Stimulated activated CD4-positive, alpha-beta T cell treated with anti-CD3 and anti-CD28 coated beads, Interleukin-1b, Interleukin-23, amount 100 ng/mL, for 48 hours (primary cell): ENCODE measurements at places on chromosomes 6 and 20.

DNA sequence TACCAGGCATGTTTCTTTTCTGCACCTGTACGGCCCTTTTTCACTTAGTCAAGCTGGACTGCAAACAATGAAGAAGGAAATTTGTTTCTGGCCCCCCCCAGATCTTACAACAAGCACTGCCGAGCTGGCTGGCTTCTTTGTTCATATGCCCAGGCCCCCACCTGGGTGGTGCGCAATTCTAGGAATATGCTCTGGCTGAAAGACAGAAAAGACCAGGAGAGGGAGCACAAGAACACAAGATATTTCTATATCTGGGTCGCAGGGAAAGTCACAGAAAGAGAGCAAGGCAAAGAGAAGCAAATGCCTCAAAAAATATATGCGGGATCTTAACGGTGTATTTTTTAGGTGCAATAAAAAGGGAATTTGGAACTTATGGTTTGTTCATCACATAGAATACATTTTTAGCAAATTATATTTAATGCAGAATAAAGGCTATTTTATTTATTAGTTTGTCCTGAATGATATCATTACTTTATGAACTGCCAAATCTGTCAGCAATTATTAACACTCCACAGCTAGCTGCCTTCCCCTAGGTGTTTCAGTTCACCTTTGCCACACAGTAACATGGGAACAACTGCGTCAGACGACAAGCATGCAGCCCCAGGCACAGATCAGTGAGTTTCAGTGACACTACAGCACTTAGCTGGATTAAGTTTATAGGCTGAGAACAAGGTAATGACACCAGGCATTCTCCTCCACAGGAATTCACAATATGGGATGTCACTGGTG lies 76.5 kb downstream of the GJA10 start:
- no peak for DNase-seq

DNA sequence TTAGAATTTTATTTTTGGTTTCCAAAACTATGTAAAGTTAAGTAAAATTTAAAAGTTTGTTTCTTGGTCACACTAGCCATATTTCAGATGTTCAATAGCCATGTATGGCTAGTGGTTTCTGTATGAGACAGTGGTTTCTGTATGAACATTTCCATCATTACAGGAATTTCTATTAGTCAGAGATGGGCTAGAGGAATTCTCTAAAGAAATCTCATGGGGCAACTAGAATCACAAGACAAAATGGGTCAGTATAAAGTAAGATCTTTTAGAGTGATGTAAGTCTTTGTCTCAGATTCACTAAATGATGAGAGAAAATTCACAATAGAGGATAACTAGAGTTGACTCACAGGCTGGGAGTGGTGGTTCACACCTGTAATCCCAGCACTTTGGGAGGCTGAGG lies 149.0 kb downstream of the FUT9 start:
- no peak for DNase-seq

DNA sequence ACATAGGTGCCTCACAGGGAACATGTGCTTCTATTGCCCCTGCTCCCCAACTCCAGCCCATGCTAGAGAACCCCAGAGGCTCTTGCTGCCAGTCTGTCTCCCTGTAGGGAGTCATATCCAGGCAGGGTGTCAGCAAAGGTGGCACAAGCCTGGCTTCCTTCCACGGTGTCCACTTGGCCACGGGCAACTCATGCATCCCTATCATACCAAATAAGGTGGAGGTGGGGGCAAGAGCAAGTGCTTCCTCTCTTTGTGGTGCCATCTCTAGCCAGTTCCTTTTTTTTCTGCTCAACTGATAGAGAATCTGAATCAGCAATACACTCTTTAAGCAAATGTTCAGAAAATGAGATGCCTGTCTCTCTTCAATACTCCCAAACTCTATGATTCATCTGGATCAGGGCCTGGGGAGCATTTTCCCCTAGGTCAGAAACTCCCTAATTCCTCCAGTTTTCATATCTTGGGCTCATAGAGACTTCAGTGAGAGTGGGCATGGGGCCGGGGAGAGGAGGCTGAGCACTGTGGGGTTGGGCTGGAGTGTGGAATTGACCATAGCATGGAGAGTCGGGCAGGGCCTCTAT lies 105.1 kb upstream of the GPR6 start:
- no peak for DNase-seq

- no peak for DNase-seq
Measured at GRCh38 chr6:35208419-35208818, 5.3 kb upstream of the SCUBE3 start.

- DNase-seq = no peak
Measured at GRCh38 chr6:87333033-87333432, 4.0 kb upstream of the GJB7 start.

GRCh38 chr20:5309971-5310370 lies 6.8 kb downstream of the PROKR2 start:
- DNase-seq = no peak

GRCh38 chr20:13396022-13396421 lies 174.9 kb downstream of the ISM1 start:
- no peak for DNase-seq

- no peak for DNase-seq
Measured at GRCh38 chr6:39056681-39057080, 8.1 kb downstream of the GLP1R start.

DNA sequence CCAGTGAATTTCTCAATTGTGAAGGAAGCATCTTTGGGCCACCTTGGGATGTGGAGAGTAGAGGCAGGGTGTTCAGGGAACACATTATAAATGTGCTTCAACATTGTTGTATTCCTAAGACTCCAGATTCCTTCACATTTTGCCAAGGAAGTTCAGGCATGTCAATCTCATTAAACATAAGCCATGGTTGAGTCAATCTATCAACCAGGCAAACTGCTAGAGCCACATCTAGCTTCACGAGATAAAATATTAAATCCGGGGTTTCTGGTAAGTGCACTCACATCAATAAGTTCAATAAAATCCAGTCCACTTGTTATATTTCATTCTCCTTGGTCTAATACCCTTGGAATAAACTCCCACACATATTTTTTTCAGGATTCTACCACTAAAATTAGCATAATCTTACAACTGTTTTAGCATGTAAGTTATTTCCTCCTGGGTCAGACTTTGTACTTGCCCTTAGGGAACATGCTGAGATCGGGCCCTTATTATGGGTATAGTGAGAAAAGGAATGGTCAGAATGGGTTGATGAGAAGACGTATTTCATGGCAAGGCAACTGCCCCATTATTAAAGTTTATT lies 93.6 kb downstream of the ADTRP start:
- no peak for DNase-seq

DNA sequence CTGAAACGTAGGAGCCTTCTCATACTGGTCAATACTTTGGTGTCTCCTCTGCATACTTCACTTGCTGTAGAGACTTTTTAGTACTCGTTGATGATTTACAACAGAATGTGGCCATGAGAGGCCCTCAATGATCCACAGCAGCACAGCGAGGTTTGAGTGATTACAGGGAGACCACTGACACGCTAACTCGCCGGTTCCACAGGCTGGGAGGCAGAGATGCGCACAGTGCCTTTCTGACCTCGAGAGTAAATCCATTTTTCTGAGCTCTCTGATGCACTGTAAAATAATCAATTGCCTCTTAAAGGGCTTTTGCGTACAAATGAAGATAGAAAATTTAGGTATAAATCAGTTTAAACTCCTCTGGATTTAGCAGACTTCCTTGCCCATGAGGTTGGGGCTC lies 56.2 kb upstream of the TBC1D7 start:
- no peak for DNase-seq

GRCh38 chr20:51458751-51459439 lies 83.6 kb downstream of the NFATC2 start:
- DNase-seq = no peak

- no peak for DNase-seq
Measured at GRCh38 chr6:51289041-51289440, 470.4 kb downstream of the TFAP2B start.

DNA sequence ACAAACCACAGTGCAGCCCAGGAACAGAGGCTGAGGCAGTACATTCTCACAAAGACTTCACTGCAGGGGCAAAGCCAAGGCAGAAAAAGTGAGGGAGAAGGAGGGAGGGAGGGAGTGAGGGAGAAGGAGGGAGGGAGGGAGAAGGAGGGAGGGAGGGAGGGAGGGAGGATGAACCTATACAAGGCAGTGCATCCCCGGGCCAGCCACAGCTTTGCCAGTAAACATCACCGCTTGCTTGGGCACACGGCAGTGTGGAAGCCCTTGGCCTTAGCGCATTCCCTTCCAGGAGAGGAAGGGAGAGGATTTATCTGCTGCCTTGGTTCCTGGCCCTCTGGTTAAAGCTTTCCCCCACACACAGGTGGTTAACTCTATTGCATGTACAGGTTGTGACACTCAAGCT lies 234.0 kb downstream of the PTPRT start:
- no peak for DNase-seq

DNA sequence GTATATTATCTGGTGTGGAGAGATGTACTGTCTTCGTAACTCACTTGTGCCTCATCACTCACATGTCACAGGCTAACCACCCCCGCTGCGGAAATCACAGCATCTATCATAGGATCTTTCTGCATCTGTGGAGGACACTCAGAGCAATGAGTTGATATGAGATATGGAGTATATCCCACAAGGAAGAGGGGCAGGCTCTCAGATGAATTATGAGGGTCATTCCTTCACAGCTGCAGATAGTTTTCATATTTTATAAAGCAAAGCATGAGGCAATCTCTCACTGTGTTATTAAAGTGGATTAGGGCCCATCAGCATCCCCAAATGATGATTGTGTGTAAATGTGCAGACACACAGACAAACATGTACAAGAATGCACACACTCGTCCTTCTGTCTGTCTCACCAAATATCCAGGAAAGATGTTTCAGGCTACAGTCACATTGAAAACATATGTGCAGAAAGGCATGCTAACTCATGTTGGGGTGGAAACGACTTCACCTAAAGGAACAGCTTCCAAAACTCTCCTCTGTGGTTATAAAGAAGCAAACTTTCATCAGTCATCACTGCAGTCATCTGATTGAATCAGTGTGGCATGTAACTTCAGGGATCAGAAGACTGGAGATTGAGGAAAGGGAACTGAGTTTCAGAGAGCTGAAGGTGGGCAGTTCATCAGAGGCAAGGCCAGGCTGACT lies 164.7 kb downstream of the FOXC1 start:
- no peak for DNase-seq

DNA sequence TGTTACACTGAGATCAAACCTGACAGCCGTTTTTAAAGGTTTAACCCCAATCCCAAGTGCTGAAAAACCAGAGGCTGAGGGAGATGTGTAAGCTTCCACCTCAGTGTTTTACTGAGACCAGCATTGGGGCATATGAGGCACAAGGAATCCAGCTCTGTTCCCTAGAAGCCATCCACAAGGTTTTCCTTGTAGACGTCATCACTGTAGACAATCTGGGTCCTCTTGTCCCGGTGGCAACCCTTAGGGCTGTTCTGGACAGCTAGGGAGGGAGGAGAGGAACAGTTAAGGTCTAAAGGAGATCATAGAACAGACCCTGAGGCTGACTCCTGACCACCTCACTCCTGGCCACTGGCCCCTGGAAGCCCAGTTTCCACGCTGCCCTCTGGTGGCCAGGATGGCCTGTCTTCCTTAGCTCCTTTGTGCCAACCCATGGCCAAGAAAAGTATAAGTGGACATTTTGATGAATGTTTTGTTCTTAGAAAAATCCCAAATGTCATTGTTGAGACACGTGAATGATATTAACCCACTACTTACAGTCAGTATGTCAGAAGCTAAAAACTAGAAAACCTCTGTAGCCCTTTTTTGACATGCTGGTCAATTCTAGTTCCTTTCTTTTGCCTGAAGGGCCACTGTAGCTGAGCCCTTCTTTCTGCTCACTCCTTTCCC lies 6.4 kb downstream of the CFB start:
- DNase-seq = no peak

DNA sequence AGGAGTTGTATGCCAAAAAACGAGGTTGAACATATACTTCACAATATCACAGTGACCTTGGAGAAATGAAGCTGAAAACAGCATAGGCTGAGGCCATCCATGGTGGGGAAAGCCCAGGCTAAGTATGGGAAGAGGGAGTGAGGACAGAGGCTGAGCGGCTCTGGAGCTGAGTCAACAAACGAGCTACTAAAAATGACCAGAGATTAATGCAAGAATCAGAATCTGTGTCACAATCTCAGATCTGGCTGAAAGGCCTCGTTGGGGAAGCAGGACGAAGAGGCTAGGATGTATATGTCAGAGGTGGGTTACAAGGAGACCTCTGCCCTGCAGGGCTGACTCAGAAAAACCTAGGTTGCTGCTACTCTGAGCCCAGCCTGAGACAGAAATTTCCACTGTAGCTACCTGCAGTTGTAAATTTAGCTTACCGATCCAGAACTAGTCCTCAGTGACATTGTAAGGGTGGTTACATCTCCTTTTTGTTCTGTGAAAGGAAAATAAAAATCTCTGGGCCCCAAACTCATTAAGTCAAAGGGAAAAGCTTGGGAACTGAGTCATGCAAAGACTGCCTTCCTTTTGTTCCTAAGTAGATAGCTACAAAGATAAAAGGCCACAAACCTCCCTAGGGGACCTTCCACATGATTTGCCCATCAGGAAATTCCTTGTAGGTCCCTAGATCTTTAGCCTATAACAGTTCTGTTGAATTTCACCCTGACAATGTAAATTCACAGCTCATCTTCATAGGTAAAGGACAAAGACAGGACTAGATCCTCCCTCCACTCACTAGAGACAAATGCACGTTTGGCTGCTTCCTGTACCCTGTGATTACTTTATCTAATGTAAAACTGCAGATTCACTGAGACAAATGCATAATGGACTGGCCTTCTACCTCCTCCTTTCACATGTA lies 8.5 kb upstream of the TUBB2A start:
- DNase-seq = no peak

- no peak for DNase-seq
Measured at GRCh38 chr6:34317882-34318498, 69.2 kb upstream of the SMIM29 start.

- no peak for DNase-seq
Measured at GRCh38 chr6:35439308-35439707, 12.8 kb upstream of the FANCE start.

- DNase-seq = no peak
Measured at GRCh38 chr6:125489579-125490285, 188.0 kb upstream of the HDDC2 start.

DNA sequence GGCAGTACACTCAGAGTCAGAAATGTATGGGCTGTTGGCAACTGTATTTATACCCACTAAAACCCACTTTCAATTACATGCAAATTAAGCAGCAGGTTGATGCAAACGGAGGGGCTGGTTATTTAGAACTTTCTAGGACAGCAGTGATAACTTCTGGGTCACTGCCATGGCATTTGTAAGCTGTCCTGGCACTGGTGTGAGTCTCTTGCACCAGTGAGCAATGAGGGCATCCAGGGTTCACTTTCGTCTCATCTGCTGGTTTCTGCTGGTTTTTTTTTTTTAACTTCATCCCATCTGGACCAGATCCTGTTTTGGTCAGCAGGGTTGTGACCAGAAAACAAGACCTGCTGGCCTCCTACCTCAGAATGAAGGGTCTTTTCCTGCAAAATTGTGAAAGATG lies 49.2 kb downstream of the CDH26 start:
- no peak for DNase-seq
